AG20443 (cell line): ENCODE measurements at places on chromosomes 2 and 18.
A peak's percentile ranks its signal among the peaks of the same experiment; 100 is the strongest.

DNA sequence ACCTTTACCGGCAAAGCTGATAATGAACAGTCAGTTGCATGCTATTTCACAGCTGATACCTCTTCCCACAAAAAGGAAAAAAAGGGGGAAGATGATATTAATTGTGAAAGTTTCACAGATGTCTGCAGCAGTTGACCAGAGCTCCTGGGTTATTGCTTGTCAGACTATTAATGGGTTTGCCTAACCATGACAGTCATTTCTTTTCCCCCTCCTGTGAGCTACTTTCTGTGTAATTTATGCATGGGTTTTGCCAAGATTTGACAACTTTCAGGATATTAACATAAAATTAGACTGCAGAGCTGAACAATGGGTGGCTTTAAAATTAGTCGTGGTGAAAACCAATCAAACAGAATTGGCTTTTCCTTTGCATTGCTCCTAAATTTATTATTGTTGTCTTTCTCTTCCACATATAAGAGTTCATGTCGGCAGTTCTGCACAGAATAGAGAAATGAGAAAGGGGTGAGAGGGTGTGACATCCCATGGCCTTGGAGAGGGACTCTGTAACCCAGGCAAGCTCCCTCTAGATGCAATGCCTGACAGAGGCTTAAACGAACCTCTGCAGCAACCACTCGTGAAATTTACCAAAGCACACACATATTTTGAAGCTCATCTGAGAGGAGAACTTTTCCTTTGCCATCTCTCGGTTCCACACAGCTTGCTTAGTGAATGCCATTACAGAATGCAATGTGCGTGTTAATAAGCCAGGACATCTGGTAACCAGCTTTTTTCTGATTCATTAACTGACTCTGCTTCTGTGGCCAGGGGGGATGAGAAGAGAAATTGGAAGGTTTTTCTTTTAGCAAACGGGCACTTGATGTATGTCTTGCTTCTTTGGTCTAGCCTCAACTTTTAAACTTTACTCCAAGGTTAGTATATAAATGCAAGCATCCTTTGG lies 82.2 kb upstream of the ITGA4 start:
- DNase-seq, result peak; percentile 65

DNA sequence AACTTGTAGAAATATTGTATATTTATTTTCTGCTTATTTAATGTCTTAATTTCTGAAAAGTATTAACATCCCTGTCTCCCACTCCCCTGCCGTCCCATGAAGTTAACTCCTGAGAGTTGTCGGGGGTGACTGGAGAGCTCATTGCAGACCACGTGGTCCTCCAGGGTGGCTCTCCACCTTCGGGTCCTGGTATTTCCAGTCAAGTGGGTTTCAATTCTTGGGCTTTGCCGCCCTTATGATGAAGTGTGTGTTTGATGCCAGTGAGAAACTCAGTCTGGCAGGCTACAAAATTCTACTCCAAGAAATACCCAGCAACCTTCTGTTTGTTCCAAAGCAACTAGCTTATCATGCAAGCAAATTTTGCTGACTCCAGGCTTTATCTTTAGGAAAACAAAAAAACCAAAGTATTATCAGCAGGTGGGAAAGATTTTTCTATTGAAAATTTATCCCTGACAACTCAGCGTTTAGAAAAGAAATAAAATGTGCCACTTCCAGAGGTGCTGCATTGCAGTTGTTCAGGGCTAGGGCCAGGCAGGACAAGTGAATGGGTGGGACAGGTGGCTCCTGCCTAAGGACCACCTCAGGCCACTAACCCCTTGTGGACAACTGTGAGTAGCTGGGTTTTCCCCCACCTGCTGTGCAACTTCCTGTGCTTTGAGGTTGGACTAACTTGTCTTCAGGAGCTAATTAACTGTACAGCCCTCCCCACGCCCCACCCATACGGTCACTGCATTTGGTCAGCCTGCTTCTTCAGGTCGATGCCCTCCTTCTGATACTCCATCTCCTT lies 46.6 kb downstream of the BCL2L11 start:
- no peak for DNase-seq

DNA sequence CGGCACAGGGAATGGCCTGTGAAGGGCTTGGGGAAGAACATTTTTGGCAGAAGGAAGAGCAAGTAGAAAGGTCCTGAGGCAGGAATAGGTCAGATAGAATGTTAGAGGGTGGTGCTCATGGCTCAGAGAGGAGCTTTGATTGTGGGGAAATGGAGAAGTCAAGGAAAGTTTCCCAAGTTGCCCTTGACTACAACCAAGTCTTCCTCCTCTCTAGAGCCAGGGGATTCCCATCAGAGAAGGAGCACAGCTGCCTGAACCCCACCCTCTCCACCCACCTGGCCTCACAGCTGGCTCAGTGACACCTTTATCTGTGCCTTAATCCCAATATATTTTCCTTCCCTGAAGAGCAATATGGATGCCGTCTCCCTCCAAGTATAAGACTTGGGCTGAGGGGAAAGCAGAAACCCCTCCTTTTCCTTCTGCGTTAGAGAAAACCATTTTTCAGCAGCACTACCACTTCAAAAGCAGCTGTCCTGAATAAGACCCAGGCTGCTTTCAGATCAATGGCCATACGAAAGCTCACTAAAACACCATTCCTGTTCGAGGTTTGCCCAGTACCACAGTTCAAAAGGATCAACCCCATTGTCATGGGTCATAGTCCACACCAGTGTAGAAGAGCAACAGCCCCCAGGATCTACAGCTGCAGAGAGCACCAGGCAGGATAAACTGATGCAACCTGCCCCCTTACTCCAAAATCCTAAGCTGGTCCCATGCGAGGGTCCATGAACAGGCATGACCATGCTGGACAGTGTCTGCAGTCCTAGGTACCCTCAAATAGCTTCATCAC lies 199.6 kb downstream of the AFF3 start:
- DNase-seq, result no peak

DNA sequence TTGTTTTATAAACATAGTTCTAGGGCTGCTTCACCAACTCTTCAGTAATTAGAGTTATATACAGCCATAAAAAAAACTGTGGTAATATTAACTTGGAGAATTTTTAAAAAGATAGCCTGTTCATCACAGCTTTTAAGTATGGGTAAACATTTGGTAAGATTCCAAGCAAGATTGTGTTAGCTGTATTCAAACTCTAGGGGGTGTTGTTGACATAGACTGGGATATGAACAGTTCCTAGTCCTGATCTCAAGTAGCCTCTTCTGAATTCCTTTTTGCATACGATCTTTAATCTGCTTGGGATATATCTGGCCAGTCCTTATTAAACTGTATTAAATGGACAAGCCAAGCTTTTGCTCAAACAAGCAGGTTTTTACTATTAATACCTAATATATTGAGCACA lies 13.4 kb downstream of the NOP58 start:
- peak; percentile 66 for DNase-seq

GRCh38 chr2:53181759-53182158 lies 585.8 kb upstream of the CHAC2 start:
- no peak for DNase-seq

- DNase-seq, result no peak
Measured at GRCh38 chr2:20569464-20570223, 81.3 kb downstream of the HS1BP3 start.

DNA sequence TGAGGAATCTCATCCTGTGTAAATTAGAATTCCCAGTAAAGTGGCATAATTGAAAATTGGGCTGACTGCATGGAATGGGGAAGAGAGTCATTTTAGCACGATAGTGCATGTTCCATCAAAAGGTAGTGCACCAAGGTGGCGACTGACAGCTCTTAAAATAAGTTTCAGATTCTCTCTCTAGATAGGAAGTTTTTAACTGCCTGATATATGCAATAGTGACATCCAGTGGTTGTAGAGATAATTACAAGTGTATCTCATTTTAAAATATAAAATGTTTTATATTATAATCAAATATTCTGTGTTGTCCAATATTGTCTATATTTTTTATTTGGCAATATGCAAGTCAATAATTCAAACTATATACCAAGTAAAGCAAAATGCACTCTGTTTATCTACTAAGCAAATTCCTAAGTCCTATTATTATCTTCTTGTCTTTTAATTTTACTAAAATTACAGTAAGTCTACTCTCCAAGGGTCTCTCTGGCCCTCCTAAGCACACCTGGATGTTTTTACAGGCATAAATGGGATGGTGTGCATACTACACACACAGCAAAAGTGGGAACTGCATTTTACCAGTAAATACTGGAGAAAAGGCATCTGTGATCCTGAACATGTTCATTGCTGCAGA lies 397.7 kb upstream of the HNRNPA3 start:
- peak; percentile 30 for DNase-seq
